Activated naive CD4-positive, alpha-beta T cell treated with Interleukin-2 at 50 U/mL for 16 hours (primary cell): ENCODE measurements at places on chromosomes 1 and 21.
A peak's percentile ranks its signal among the peaks of the same experiment; 100 is the strongest.

GRCh38 chr1:209485167-209485566 is 98.3 kb upstream of the CAMK1G start:
- no peak for DNase-seq

DNA sequence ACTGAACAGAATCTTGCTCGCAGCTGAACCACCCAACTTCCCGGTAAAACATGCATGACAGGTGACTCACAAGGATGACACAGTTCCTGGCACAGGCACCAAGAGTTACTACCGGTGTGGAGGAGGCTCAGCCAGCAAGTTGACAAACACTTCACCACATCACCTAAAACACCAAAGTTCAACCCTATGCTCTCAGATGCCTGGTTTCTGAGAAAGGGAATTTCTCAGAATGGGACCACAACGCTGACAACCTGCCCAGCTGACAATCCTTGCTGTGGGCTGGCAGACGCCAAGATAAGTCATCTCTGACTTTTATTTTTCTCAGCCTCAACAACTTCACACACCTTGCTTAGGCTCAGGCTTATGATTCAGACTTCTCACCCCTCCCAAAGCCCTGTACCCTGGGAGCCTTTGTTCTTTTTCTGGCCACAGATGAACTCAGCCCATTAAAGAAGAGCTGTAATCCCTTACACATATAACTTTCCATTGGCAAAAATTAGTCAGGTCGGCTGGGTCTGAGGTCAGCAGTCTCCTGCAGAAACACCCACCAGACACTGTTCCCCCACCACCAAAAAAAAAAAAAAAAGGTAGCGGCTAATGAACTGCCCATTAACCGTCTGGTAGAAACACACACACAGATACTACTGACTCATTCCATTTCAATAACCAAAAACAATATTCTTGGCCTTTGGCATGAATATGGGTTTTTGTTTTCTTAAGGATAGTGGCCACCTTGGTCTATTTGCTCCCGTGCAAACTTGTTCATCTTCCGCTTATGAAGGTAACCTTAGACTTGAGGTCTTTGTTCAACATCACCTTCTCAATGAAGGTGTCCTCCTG is 10.8 kb upstream of the TIAM1 start:
- peak; percentile 79 for DNase-seq

DNA sequence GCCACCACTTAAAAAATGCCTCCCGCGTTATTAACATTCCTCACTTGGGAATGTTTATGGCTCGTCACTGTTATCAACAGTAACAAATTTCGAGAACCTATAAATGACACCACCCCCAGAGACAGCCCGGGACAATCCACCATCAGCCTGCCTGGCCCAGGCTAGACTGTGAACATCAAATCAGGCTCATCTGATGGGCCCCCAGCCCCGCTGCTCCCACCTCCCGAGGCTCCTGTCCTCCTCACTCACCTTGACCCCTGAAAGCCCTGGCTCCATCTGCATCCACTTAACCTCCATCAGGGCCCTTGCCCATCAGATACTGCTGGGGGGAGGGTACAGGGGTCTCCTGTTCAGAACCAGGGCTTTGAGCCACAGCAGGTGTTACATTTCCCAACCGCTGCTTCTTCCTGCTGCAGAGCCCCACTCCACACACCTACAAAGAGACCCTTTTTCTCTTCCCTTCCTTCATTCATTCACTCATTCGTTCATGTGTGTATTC is 156.5 kb upstream of the VAMP3 start:
- DNase-seq, result no peak

- DNase-seq, result peak; percentile 66
Measured at GRCh38 chr1:175192630-175193526, at the start of gene KIAA0040. Gene KIAA0040, minus strand, starts transcription at chr1:175192776. Its CDS starts 31,763 bp downstream, at chr1:175161013.

DNA sequence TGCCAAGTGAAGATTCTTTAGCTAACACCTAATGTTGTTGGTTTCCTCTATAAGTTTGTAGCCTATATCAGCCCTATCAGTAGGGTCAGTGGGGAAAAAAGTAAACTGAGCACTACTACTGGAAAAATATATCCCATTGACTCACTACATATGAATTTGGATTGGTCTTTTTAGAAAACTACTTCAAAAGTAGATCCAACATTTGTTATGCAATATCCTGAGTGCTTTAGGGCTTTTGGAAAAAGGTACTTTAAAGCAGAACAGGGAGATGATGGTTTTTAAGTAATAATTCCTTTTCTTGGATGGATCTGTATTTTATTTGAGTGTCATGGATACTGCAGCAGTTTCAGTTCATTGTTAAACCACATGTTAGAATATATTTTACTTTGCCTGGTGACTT is 7.1 kb downstream of the C1orf21 start:
- no peak for DNase-seq

- DNase-seq, result no peak
Measured at GRCh38 chr1:4108331-4108730, 208.3 kb upstream of the C1orf174 start.

DNA sequence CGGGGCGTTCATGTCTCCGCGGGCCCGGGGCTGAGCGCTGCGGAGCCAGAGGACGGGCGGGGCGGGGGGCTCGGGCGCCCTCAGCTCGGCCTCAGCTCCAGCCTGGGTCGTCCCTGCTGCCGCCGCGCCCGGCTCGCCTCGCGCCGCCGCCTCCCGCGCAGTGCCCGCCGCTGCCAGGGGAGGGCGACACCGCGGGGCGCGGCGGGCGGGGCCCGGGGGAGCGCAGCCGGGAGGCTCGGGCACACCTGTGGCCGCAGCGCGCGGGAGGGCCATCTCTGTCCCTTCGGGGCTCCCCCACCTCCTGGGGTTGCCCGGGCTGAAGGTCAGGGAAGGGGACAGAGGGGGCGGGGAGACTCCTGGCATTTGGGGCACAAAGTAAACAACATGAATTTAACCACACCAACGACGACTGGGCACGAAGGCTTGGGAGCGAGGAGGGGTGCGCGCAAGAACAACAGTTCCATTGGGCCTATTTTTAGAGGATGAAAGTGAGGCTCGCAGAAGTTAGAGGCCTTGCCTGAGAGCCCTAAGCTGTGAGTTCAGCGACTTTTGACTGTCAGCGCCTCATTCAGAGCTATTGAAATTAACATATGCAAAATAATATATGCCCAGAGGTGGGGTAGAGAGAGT is at the start of gene FAM131C:
Gene FAM131C (minus strand): TSS at position 162 of the 630 bp plus-strand sequence. CDS start 209 bp downstream, outside the sequence.
- peak; percentile 46 for DNase-seq

DNA sequence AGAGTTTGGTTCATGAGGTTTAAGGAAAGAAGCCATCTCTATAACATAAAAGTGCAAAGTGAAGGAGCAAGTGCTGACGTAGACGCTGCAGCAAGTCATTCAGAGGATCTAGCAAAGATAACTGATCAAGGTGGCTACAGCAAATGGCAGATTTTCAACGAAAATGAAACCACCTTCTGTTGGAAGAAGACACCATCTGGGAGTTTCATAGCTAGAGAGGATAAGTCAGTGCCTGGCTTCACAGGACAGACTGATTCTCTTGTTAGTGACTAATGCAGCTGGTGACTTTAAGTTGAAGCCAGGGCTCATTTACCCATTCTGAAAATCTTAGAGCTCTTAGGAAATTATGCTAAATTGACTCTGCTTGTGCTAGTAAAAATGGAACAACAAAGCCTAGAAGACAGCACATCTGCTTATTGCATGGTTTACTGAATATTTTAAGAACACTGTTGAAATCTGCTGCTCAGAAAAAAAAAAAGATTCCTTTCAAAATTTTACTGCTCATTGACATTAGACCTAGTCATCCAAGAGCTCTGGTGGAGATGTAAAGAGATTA is 10.5 kb downstream of the MAEL start:
- DNase-seq, result no peak
